ENCODE measurements at places on chromosomes 5 and 9.

GRCh38 chr5:64834611-64835010 is 65.9 kb downstream of the CWC27 start:
- DNase-seq = no peak

DNA sequence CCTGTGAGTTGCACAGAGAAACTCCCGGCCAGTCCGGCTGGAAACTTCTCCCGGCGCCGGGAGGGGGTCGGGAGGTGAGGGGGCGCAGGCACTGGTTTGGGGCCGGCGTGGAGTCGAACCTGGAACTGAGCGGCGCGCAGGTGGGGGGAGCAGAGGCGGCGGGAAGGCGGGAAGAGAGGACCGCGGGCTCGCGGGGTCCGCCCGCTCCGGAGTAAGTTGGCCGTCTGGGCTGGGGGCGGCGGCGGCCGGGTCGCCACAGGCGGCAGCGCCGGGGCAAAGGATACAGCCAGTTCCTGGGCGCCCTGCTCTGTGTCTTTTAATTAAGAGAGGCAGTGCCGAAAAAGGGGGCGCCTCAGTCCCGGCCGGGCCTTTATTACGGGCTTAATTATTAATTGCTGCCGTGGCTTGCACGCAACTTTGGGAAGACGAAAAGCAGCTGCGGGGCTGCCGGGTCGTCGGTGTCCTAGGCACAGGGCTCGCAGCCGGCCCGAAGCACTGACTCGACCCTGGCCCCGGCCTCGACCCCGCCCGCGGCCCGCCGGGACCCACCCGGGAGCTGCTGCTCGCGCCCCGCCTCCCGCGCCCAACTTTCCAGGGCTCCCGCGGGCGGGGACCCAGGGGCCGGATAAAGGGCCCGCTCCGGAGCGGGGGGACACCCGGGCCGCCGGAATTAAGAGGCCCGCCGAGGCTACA is 1.1 kb downstream of the NTNG2 start:
- no peak for DNase-seq

DNA sequence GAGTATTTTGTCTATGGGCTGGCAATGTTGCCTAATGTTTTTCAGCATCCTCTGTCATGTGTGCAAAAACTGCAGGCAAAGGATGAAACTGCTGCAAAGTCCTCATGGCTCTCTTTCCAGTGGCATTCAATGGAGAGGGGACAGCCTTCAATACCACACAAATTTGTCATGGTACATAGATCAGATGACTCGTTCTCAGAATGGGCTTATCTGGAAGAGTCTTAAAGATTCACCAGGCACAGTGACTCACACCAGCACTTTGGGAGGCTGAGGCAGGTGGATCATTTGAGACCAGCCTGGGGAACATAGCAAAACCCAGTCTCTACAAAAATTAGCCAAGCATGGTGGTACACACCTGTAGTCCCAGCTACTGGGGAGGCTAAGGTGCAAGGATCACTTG is 5.3 kb downstream of the CDKN2AIPNL start:
- no peak for DNase-seq

- DNase-seq = no peak
These were observed 8.8 kb downstream of the CDO1 start for GRCh38 chr5:115807654-115808052.

DNA sequence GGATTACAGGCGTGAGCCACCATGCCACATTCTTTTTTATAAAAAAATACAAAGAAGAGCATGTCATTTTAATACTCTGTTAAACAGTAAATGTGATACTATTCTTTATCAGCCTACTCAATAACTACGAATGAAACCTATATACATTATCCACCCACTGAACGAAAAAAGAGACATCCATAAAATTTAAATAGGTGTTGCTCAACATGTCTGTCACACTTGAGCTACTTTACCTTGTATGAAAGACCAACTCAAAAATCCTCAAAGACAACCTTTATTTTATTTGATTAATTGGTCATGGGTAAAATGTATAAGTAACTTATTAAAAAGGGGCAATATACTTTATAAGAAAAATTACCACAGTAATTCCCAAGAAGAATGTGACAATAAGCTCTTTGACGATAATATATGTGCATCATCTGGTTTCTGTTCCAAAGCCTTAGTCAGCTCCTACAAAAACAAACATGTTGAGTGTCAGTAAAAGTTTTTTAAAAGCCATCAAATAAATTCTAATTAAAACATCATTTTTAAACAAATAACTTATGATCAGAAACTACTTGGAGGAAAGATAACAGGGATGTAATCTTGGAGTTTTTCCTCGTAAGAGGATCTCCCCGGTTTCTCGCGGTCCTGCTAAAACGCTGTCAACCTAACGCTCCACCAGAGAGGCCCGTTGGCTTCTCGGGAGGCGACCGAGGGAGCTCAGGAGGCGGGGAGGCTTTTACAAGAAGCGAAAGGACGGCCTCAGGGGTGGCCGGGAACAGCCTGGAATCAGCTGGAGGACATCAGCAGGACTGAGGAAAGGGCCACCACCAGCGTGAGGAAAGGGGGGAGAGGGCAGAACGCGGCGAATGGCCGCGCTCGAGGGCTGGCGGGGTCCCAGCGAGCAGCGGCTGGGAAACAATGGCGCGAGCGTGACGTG is 13.5 kb upstream of the ANKRD18B start:
- DNase-seq = peak; percentile 17

DNA sequence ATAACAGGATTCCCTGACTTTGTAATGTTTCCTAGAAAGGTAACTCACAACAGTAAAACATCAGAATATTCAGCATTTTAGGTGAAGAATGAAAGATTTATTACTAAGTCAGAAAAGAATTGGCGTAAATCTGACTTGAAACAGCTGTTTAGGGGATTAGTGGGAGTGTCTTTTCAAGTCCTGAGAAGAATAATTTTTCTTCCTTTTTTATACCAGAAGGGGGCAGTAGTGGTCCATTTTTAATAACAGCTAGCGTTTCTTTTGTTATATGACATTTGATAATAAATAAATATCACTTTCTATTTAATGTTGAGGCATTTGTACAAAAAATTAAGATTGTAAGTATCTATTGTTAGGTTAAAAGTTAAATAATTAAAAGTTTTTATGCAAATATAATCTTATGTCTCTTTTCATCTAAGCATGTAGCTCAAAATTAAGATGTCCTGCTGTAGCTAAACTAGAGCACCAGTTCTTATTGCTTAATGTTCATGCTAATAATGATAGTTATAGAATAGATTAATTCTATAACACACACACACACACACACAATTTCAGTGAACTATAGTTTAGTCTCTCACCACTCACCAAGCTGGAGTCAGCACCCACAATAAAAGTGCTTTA is 258.7 kb upstream of the ARRDC3 start:
- no peak for DNase-seq

GRCh38 chr9:5352637-5353248 is 13.1 kb upstream of the RLN1 start:
- peak; percentile 10 for DNase-seq

GRCh38 chr9:130399768-130400167 is 45.0 kb upstream of the ASS1 start:
- no peak for DNase-seq

- DNase-seq = no peak
These were observed 146.5 kb upstream of the ABCA1 start for GRCh38 chr9:105074491-105074890.

DNA sequence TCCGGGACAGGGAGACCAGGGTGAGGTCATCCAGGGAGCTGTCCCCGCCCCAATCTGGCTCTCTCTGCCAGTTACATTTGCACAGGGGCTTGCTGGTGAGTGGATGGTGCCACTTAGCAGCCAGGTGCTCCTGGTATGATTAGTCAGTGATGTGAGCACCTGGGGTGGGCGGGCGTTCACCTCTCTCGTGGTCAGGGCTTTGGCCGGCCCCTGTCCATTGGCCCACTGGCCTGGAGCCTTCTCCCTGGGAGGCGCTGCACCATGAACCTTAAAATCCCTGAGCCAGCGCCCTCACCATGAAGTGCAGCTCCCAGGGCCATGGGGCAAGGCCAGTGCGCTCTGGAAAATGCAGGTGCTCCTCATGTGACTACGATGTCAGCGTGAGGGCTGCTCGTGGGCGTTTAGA is 2.0 kb downstream of the NKD2 start:
- no peak for DNase-seq

DNA sequence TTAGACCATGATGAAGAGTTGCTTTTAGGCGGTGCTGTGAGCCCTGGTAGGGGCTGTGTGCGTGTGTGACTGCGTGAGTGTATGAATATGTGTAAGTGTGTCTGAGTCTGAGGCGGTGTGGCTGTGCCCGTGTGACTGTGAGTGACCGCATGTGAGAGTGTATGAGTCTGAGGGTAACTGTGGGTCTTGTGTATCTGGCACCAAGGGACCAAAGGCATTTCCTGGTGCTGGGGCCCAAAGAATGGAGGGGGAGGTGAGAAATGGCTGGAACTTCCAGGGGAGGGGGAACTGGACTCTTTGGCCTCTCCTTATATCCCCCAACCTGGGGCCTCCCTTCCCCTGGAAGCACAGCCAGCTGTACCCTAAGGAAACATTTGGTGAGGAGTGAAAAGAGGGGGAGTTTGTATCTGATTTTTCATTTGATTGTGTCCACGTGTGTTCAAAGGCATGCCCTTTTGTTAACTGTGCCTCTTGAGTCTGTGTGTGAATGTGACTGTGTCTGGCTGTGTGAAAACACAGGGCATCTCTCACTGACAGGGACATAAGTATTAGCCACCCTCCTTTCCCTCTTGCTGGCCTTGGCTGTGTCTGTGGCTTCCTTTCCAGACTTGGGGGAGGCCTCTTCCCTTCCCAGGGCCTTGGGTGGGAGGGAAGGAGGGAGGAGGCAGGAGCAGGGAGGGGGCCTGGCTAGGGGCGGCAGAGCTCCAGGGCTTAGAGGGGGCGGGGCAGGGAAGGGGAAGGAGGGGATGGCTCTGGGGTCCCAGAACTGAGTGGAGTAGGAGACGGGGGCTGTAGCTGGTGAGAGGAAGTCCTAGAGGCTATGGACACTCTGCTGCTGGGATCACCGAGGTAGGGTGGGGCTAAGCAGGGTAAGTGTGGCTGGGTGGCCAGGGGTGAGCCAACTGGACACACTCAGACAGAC is 1.4 kb downstream of the IL11RA start:
- no peak for DNase-seq

DNA sequence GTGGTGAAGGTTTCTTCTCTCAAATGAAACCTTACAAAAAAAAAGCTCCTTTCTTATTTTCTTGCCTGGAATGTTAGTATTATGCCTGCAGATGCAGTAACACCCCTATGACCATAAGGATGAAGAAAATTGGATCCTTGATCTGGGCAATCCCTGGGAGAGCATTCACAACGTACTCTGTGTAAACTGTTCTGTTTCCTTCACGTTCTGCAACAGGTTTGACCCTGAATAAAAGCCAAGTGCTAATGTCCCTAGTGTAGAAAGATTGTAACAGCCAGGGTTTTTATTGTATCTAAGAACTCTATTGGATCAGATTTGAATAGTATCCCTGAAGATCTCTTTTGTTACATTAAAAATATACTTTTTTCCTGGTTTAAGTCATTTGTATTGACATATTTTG is 1639.6 kb upstream of the ACO1 start:
- DNase-seq = no peak

- DNase-seq = no peak
These were observed 1.4 kb upstream of the LMX1B start for GRCh38 chr9:126612326-126612812.

DNA sequence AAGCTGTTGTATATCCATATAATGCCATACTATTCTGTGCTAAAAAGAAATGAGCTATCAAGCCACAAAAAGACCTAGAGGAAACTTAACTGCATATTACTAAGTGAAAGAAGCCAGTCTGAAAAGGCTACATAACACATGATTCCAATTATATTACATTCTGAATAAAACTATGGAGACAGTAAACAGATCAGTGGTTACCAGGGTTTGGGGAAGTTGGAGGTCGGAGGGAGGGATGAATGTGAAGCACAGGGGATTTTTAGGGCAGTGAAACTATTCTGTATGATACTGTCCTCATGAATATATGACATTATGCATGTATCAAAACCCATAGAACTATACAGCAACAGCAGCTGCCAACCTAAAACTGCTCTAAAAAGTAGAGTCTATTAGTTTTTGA is 5.6 kb upstream of the RFK start:
- no peak for DNase-seq

DNA sequence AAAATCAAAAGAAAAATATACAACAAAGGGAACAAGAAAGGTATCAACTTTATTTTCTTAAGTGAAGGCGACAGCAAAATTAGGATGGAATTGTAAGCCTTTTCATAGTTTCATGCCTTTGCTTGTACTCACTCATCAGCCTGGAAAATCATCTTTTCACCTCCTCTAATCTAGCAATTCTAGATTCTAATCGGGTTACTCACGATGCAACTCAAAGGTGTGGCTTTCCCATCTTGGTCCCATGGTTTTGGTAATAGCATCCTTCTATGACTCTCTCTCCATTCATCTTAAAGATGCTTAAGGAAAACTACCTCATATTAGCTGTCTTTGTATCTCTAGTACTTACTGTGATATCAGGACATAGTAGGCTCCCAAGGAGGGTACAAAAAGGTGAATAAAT is 30.5 kb downstream of the DNAH5 start:
- no peak for DNase-seq

DNA sequence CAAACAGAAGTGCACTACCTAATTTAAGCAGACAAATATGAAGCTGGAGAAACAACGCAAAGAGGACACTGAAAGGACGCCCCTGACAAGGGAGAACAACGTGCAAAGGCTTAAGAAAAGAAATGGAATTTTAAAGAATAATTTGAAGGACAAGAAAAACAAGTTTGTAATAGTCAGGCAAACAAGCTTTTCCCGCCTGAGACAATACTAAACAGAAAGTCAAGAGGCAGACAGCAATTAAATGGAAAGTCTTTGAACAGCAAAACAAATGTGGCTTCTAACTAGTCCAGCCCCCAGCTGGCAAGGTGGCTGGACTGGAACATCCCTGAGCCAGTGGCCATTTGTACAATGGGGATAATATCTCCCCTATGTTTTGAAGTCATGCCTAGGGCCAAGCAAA is 63.3 kb downstream of the SIL1 start:
- DNase-seq = no peak

GRCh38 chr5:15956622-15957021 is 223.0 kb downstream of the MARCHF11 start:
- DNase-seq = no peak

DNA sequence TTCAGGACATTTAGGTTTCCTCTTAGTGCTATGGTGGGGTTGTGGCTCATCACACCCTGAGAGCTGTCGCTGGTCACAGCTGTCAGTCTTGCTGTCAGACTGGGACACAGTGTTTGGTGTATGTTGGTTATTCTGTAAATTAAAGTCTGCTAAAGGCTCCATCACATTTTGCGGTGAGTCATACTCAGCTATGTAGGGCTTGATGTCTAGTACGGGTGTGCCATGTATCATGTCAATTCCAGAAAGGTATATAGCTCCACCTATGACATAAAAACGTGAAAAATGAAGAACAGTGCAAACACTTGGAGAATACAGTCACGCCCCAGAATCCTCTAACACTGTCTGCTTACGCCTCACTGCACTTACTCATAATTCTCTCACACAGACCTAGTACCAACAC is 11.9 kb downstream of the TRMO start:
- peak; percentile 34 for DNase-seq

- no peak for DNase-seq
These were observed 48.5 kb upstream of the AGXT2 start for GRCh38 chr5:35096216-35096615.

GRCh38 chr9:120774719-120775118 is 18.5 kb downstream of the FBXW2 start:
- no peak for DNase-seq
